ENCODE measurements at places on chromosomes 12 and 14. TPM values are rescaled to one million over a fixed set of nuclear protein-coding genes. Genes with fewer than 3 reads are reported as not detected.
A peak's percentile ranks its signal among the peaks of the same experiment; 100 is the strongest.

GRCh38 chr12:11650286-11651281 is 1.1 kb downstream of the ETV6 start:
- peaks cover 17% of the 10 kb centered on the region for H3K4me1 ChIP-seq
- no peaks in the 10 kb centered on the region for H3K27me3 ChIP-seq
- no peaks in the 10 kb centered on the region for H3K36me3 ChIP-seq
- H3K4me3 ChIP-seq: peak overlapping the region; percentile 75
- no peak for DNase-seq

DNA sequence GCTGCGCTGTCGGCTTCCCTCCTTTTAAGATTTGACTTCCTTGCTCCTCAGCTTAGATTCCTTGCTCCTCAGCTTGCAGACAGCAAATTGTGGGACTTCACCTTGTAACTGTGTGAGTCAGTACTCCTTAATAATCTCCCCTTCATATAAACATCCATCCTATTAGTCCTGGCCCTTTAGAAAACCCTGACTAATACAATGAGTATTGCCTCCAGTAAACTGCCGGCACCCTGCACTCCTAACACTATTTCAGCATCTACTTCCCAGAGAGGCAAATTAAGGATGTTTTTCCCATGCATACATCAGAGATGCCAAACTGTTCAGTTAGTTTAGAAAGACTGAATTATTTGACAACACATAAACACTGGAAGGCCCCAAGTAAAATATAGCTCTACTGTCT is 611.3 kb upstream of the TMEM132C start:
- no peak overlapping the region for H3K27ac ChIP-seq
- H3K36me3 ChIP-seq: no peaks in the 10 kb centered on the region
- H3K4me1 ChIP-seq: no peaks in the 10 kb centered on the region
- no peaks in the 10 kb centered on the region for H3K27me3 ChIP-seq

DNA sequence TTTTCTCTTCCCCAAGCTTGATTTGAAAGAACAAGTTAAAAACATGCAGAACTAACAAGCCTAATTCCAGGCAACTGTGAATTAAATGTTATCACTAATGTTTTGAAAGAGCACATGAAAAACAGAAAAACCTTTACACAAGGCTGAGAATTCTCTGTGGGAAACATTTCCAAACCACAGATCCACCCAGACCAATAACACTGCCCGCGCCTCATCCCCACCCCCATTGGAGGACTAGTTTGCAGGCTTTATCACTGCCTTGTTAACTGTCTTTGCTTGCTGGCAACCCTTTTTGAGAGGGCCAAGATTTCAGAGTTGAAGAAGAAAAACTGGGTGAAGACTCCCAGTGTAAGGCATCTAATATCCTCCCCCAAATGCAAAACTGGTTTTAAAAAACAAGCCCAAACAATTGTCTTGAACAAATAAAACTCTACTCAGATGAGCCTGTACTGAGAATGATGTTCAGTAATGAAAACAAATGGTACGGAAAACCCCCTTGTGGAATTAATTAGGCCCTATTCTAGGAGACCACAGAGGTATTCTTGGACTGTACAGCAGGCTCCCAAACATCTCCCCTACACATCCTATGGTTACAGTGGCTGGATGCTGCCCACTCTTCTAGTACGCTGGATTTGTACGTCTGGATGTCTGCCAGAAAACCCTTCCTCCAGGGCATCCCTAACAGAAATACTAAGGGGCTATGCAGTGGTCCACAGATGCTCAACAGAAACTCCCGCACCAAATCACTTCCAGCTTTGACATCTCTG is 5.8 kb downstream of the MAX start:
- no peaks in the 10 kb centered on the region for H3K27me3 ChIP-seq
- no peak overlapping the region for H3K27ac ChIP-seq
- H3K4me3 ChIP-seq: no peak overlapping the region
- peaks cover 4% of the 10 kb centered on the region for H3K36me3 ChIP-seq
- no peak for DNase-seq
- no peaks in the 10 kb centered on the region for H3K4me1 ChIP-seq

GRCh38 chr12:19075711-19076340 is 53.7 kb upstream of the PLEKHA5 start:
- H3K4me3 ChIP-seq: no peak overlapping the region
- H3K27me3 ChIP-seq: no peaks in the 10 kb centered on the region
- H3K4me1 ChIP-seq: no peaks in the 10 kb centered on the region

DNA sequence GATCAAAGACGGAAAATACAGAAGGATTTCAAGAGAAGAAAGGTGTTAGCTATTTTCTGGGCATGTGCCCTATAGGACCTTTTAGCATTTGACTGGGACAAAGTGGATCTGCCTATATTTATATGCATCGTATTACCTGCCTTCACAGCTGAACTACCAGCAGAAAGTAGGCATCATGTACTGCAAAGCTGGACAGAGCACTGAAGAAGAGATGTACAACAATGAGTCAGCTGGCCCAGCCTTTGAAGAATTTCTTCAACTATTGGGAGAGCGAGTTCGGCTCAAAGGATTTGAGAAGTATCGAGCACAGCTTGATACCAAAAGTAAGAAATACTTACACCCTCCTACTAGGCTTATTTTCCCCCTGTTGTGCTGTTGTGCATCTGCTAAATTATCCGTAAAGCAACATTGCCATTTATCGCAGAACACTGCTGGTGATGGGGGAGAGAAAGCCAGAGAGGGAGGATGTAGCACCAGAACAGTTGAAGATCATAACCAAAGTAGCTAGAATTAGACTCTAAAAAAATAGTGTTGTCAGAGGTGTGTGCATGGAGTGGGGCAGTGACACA is 282.0 kb upstream of the RGS6 start:
- H3K36me3 ChIP-seq: no peaks in the 10 kb centered on the region
- no peak overlapping the region for H3K4me3 ChIP-seq
- no peak overlapping the region for H3K27ac ChIP-seq
- peaks cover 7% of the 10 kb centered on the region for H3K4me1 ChIP-seq

- H3K27ac ChIP-seq: peak overlapping the region; percentile 67
- H3K4me3 ChIP-seq: no peak overlapping the region
- no peaks in the 10 kb centered on the region for H3K36me3 ChIP-seq
Observed at GRCh38 chr12:510071-510825, 50.5 kb downstream of the B4GALNT3 start.

DNA sequence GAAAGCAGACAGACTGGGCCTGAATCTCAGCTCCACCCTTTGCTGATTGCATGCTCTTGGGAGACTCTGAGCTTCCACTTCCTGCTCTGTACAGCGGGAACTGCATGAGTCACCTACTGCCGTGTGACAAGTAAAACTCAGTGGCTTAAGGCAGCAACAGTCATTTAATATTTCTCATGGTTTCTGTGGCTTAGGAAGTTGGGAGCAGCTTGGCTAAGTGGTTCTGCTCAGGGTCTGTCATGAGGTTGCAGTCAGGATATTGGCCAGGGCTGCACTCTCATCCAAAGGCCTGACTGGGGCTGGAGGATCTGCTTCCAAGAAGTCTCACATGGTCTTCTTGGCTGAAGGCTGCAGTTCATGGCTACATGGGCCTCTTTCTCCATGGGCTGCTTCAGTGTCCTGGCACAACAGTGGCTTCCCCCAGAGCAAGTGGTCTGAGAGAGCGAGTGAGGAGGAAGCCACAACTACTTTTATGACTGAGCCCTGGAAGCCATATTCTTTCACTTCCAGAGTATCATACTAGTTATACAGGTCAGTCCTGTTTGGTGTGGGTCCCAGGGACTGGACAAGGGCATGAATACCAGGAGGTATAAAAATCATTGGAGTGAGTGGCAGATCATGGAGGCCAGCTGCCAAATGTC is 49.7 kb downstream of the FAM222A start:
- no peak for DNase-seq
- no peak overlapping the region for H3K27ac ChIP-seq
- H3K4me1 ChIP-seq: no peaks in the 10 kb centered on the region
- no peak overlapping the region for H3K4me3 ChIP-seq
- no peaks in the 10 kb centered on the region for H3K36me3 ChIP-seq

- no peaks in the 10 kb centered on the region for H3K4me1 ChIP-seq
- H3K27ac ChIP-seq: no peak overlapping the region
- no peak for DNase-seq
- no peaks in the 10 kb centered on the region for H3K36me3 ChIP-seq
- no peaks in the 10 kb centered on the region for H3K27me3 ChIP-seq
Observed at GRCh38 chr14:72433511-72433910, 460.4 kb downstream of the DPF3 start.

GRCh38 chr12:8985213-8985754 is 4.1 kb upstream of the KLRG1 start:
- no peak overlapping the region for H3K4me3 ChIP-seq
- H3K36me3 ChIP-seq: no peaks in the 10 kb centered on the region
- no peaks in the 10 kb centered on the region for H3K27me3 ChIP-seq

DNA sequence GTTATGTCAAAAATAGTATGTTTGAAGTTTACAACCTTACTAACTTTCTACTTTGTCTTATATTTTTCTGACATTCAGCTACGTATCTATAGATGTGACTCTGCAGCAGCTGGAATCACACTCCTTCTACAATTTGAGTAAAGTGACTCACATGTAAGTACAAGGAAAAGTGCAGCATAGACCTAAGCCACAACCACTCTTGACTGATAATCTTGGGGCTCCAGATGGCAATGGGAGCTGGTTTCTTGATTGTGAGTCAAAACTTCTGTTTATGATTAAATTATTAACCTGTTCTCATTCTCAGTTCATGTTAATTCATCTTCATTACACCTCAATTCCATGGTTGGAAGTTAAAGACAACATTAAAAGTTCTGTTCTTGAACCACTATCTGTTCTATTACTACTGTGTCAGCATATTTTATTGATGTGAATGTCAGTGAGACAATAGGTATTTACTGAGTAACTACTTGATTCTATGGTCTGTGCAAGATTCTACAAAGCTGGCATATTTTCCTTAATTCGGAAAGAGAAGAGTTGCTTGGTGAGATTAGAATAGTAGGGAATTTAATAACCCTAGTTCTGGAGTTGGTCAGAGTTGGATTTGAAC is 112.9 kb downstream of the TSHR start:
- no peak overlapping the region for H3K27ac ChIP-seq
- DNase-seq: no peak
- H3K4me3 ChIP-seq: no peak overlapping the region
- no peaks in the 10 kb centered on the region for H3K4me1 ChIP-seq

DNA sequence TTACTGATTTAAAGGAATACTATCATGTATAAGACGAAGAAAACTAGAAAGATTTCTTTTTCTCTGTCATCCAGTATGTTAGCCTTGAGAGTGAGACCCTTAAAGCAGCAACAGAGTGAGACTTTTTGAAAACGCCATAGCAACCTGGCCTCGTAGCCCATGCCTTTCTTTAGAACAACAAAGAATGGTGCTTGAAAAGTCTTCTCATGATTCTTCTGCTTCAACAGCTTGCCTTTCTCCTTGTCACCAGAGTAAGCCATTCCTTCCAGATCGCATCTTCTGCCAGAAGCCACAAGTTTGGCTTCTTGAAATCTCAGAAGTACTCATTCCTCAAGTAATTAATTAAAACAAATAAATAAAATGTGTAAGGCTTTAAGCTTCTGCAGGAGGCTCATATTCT is 109.3 kb downstream of the PDE3A start:
- H3K27me3 ChIP-seq: no peaks in the 10 kb centered on the region
- no peak overlapping the region for H3K4me3 ChIP-seq
- H3K4me1 ChIP-seq: no peaks in the 10 kb centered on the region
- H3K36me3 ChIP-seq: no peaks in the 10 kb centered on the region
- DNase-seq: no peak

DNA sequence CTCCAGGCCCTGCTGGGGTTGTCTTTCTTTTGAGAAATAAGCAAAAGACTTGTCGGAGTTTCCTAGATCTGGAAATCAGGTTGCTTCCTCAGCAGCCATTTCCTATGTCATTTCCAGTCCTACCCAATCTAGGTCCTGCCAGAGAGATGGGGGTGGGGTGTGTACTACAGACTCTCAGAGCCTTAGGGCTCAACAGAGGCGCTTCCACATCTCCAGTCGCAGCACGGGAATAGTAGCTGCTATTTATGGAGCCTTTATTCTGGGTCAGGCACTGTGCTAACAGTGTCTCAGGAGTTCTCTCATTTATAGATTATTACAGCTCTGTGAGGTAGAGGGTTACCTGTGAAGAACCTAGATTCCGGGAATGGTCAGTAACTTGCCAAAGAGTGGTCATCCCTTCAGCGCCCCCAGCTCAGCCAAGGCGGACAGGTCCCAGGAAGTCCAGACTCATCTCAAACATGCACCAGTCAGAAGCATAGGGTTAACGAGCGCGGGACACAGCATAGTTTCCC is 21.9 kb downstream of the DHRS2 start:
- no peaks in the 10 kb centered on the region for H3K27me3 ChIP-seq
- no peak overlapping the region for H3K27ac ChIP-seq
- no peak for DNase-seq
- H3K36me3 ChIP-seq: no peaks in the 10 kb centered on the region
- no peaks in the 10 kb centered on the region for H3K4me1 ChIP-seq

DNA sequence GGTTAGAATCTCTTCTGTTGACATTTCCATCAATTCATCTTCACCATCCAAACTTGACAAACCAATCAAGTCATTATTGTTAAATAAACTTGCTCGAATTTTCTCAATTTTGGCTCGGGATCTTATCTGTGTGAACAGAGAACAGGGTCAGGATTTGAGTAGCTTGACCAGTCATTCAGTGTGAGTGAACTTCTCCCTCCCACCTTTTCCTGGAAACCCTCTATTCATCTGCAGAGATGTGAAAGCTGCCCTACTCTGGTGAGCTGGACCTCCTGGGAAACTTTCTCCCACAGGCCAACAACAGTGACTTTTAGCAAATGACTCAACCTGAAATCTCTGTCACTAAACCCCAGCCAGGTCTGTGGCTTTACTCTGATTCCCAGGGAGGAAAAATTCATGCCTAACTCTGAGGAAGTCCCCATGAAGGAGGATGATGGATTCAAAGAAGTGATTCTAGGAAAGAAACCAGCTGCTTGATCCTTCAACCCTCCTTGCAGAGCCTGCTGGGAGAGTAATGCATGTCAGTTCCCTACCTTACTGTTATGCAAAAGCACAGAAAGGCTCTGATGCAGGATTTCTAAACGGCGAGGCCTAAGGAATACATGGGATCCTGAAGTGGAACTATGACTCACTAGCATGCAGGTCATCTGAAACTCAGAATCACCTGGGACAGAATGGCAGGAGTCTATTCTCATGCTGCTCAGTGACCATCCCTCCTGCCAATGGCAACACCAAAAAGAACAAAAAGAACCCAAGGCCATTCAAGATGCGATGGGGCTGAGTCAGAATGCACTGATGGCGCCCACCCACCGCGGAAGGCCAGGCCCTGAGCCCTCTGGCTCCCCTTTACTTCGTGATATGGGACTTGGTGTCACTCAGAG is 58.0 kb downstream of the TRAFD1 start:
- no peak overlapping the region for H3K4me3 ChIP-seq
- H3K27ac ChIP-seq: no peak overlapping the region
- H3K27me3 ChIP-seq: no peaks in the 10 kb centered on the region
- no peak for DNase-seq

Gene TAS2R20
- 0.87 TPM for total RNA-seq

Gene PRH2
- not detected for total RNA-seq

Gene KRT5
- total RNA-seq: 5.8 TPM

Gene KRT85
- not detected for total RNA-seq

Gene TRHDE
- total RNA-seq: 17.1 TPM

Gene ACVRL1
- total RNA-seq: 8.4 TPM

Gene GPRC5A
- 11.0 TPM for total RNA-seq
